ENCODE measurements at places on chromosomes 11 and 22.
A peak's percentile ranks its signal among the peaks of the same experiment; 100 is the strongest.

- DNase-seq: no peak
Observed at GRCh38 chr11:12812849-12813248, 138.6 kb downstream of the TEAD1 start.

DNA sequence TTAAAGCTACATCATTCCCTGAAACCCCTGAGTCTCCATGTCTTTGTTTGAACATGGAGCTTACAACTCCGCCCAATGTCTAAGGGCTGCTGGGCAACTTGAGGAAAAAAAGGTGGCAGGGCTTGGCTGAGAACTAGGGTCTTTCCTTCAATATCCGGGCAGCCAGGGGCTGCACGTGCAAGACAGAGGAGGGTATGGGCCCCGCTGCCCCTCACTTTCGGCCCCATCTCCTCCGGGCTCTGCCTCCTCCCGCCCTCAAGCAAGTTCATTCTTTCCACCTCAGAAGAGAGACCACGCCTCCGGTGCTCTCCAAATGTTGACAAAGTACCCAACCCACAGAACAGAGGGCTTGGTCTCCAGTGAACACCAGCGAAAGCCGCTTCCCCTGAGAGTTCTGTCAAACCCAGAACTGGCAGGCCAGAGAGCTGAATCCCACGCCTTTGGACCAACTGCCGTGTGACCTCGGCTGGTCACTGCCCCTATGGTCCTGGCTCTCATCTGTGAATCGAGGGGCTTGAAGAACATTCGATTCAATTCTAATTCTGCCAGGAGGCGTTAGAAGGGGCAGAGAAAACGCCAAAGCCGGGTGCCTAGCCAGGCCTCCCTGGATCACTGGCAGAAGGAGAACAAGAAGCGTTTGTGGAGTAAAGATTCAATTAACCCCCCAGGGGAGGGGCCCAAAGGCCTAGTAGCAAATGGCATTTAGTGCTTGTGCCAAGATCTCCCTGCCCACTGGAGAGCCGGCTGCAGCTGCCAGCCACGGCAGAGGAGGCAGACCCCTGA lies 7.3 kb downstream of the PDGFB start:
- no peak for DNase-seq

DNA sequence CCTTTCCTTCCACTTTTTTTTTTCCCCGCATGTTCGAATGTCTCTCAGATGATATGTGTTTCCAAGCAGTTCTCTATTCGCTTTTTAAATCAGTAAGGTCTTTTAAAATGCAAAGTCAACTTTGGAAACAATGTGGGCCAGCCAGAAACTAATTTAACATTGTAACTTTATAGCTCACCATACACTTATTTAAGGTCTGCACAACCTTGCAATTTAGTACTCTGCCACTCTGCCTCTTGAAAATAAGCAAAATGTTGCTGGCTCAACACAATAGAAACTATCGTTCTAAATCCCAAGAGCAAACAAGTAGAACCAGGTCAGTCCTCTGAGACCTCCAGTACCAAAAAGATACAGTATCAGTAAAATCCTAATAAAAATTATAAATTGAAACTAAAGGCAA lies 109.0 kb downstream of the SIK3 start:
- no peak for DNase-seq

DNA sequence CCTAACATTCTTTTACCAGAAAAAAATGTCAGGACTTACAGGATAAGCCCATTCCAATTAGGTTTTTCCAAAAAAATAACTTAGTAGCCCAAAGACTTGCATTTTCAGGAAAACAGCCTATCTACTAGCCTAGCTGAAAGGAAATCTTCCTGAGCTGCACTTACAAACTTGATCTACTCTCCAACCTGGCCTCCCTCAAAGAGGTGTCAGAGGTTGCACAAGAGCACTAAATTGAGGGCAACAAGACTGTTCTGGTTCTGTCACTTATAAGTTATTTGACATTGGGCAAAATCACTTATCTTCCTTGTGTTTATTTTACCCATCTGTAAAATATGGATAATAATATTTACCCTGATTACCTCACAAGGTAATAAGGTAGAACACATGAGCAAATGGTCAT lies 7.9 kb upstream of the SOX6 start:
- DNase-seq: no peak

- no peak for DNase-seq
Observed at GRCh38 chr11:60857378-60858232, 1.9 kb upstream of the PTGDR2 start.

DNA sequence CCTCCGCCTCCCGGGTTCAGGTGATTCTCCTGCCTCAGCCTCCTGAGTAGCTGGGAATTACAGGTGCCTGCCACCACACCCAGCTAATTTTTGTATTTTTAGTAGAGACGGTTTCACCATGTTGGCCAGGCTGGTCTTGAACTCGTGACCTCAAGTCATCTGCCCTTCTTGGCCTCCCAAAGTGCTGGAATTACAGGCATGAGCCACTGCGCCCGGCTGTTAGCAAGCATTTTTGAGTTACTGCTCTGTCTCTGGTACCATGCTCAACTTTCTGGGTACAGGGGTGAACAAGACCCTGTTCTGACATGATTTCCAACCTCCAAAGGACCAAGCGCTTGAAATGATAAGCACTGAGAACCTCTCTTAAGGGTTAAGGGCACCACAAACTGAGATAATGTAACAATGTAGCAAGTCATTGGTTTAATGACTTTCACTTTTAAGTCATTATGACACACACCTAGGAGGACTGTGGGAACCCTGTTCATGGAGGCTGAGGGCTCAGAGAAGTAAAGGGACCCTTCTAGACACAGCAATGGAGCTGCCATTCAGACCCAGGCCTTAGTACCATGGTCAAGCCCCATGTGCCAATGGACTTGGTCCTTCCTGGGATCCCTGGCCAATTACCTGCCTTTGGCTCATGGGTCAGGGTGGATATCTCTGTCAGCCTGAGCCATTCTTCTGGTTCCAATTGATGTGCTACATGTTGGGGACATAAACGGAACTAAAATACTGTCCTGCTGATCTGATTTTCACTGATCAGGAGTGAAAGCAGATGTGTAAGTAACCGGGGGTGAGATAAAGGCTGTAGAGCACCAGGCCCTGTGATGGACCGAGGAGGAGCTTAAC lies 11.6 kb downstream of the SLC3A2 start:
- no peak for DNase-seq

- DNase-seq: no peak
Observed at GRCh38 chr11:63909591-63910506, 7.1 kb downstream of the RCOR2 start.

- DNase-seq: no peak
Observed at GRCh38 chr11:110371084-110371483, 58.7 kb upstream of the FDX1 start.

- no peak for DNase-seq
Observed at GRCh38 chr11:120248551-120249278, 8.8 kb downstream of the POU2F3 start.

DNA sequence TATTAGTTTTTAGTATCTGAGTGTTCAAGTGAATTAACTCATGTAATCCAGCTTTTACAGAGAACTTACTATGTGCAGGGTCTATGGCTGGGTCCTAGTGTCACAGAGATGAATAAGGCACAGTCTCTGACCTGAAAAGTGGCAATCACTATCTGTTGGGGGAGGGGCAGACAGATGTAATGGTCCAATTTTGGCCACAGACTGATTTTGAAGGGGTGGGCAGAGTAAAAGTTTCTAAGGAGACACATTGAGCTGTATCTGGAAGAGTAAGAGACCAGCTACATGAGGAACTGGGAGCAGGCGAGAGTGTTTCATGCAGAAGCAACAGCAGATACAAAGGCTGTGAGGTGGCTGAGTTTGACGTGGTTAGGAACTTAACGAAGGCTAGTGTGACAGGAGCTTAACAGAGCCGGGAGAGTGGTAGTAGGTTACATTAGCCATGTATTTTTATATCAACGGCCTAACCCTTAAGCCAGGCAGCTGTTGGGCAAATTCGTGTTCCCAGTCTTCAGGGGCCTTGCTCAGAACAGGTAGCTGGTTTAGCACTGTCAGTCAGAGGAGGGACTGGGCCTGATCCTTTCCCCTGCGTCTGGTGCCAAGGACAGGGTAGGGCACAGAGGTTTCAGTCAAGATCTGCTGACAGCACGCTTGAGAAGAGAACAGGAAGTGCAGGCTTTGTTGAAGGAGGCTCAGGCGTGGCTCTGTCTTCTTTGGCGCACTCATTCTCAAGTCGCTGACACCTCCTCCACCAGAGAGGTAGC lies 1.4 kb upstream of the STIM1 start:
- DNase-seq: no peak

DNA sequence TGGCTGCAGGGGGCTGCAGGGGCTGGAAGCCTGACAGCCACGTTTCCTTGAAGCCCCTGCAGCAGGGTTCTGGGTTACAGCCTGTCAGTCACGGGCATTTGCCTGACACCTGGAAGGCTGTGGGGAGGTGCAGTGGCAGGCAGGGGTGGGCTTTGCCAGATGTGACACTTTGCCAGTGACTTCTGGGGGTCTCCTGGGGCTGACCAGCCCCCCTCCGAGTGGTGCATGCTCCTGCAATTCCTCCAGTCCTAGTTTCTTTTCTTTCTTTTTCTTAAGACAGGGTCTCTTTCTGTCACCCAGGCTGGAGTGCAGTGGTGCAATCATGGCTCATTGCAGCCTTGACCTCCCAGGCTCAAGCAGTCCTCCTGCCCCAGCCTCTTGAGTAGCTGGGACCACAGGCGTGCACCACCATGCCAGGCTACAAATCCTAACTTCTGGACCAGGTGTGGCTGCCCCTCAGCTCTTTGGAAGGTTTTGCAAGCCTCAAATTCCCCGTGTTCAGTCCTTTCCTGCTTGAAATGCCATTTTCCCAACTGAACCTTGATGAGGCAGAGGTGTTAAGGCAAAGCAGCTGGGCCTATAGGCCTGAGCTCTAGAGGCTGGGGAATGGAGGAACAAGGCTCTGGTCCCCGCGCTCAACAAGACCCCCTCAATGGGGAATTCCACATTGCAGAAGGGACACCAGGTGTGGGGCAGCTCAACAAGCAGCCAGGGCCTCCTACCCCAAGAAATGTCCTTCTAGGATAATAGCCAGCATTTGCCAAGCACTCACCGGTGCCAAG lies 20.2 kb upstream of the CHKA start:
- DNase-seq: no peak

- no peak for DNase-seq
Observed at GRCh38 chr11:9528573-9529333, 44.7 kb upstream of the WEE1 start.

- no peak for DNase-seq
Observed at GRCh38 chr22:49937758-49938564, 19.5 kb downstream of the CRELD2 start.

- no peak for DNase-seq
Observed at GRCh38 chr11:34140149-34140548, 34.7 kb downstream of the NAT10 start.

GRCh38 chr11:91776655-91777054 lies 448.0 kb upstream of the FAT3 start:
- DNase-seq: no peak

DNA sequence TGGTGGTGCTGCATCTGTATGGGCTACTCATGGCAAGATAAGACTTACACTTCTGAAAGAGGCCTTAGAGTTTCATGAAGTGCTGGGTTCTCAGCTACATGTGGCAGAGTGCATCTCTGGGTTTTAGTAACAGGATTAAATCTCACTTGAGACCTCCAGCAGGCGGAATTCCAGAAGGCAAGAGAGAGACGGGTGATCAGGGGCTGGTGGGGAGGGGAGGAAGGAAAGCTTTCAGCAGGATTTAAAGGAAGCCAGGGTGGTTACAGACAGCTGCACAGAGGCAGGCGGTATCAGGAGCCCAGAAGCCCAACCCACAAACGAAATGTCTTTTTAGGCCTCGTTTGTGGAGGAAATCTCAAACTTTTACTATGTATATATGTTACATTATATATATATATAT lies 56.2 kb upstream of the CD82 start:
- no peak for DNase-seq

GRCh38 chr11:61871158-61871597 lies 20.2 kb downstream of the FADS3 start:
- peak; percentile 35 for DNase-seq

DNA sequence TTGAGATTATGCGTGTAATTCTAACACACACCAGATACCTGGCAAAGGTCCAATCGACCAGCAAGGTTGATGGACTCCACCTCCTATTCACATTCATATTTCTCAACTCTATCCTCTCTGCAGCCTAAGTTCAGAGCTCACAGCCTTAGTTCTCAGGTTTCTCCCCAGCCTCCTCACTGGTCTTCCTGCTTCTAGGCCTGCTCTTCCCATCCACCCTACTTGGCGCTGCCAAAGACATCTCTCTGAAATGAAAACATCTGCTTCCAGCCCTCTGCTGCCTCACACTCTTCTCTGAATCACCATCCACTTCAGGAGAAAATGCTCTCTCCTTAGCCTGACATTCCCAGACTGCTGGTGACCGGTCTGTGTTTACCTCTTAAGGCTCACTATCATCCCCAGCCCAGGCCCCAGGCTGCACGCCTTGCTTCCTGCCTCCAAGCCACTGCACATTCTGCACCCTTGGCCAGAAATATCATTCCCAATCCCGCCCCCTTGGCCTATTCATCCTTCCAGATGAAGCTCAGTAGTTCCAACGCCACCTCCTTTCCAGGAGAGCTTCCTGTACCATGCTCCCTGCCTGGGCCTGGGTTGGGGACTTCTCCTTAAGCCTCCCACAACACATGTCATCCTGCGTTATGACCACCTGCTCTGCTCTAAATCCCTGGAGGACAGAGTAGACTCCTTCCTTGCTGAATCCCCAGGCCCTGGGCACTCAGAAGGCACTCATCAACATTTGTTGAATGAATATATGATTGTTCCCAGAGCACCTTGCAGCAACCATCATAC lies 3.5 kb downstream of the ARRB1 start:
- no peak for DNase-seq

DNA sequence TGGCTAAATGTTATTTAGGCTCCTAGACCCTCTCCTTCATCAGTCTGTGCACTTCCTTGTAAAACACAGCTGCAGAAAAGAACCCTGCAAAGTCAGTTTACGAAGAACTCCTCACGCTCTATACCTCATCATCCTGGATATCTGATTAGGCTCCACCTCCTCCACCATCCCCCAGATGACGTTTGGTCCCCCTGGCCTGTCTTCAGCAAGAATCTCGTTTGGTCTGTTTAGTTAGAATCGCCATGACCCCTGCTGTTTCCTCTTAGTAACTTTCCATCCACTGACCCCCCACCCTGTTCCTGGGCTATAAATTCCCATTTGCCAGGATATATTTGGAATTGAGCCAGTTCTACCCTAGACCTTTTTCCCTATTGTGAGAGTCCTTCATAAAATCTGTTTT lies 214.1 kb downstream of the OPCML start:
- no peak for DNase-seq

GRCh38 chr11:125315079-125315740 lies 150.7 kb downstream of the PKNOX2 start:
- DNase-seq: no peak

- no peak for DNase-seq
Observed at GRCh38 chr22:38867471-38868285, 4.3 kb downstream of the CBX6 start.

DNA sequence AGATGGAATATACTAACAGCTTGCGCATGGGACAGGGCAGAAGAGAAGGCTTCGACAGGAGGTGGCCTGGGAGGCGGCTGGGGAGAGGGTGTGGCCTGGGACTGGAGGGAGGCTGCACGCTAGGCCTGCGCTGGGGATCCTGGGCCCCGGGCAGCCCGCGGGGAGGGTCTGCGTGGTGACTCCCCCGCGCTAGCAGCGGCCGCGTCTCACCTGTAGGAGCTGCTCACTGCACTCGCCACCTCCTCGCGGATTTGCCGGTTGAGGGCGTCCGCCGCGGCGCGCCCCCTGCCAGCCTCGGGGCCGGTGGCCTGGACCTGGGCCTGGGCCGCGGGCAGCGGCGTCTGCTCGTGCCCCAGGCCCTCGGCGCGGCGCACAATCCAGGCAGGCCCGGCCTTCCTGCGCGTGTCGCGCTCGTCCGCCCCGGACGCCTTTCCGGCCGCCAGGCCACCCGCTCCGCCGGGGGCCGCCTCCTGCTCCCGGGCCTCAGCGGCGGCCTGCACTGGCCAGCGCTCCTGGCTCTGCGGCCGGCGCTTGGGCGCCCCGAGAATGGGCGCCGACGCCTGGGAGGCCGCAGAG lies 1.5 kb downstream of the MAP6 start:
- DNase-seq: no peak
